ENCODE measurements at places on chromosomes 3 and 15.

GRCh38 chr3:177724020-177724638 is 526.8 kb upstream of the TBL1XR1 start:
- DNase-seq, result no peak

- DNase-seq, result peak; percentile 3
Observed at GRCh38 chr3:126557415-126557745, 1.4 kb downstream of the C3orf22 start.

- peak; percentile 31 for DNase-seq
Observed at GRCh38 chr3:125083776-125084175, 28.0 kb upstream of the HEG1 start.

DNA sequence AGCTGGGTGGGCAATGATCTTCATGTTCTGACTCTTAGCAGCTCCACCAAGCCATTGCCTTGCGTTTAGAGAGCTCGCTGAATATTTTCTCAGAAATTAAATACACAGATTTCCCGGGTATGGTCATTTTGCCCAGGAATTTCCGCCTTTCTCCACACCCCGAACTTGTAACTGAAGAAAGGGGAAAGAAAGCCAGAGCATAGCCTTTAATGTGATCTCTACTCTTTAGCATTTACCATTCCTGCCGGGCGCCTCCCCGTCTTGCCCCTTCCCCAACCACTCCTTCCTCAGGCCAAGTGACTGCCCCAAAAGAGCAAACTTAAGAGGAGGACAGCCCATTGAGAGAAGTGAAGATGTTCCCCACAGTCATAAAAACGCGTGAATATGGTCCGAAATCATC is 53.1 kb downstream of the LMCD1 start:
- DNase-seq, result peak; percentile 55

GRCh38 chr3:147406028-147406931 is at the start of gene ZIC4:
Gene ZIC4 (minus strand): TSS chr3:147406543. CDS start chr3:147402797, 3,746 bp downstream.
- peak; percentile 56 for DNase-seq

- DNase-seq, result no peak
Observed at GRCh38 chr3:10370429-10370828, 49.5 kb upstream of the SEC13 start.

GRCh38 chr3:175486255-175486654 is 627.1 kb downstream of the NAALADL2 start:
- DNase-seq, result no peak

DNA sequence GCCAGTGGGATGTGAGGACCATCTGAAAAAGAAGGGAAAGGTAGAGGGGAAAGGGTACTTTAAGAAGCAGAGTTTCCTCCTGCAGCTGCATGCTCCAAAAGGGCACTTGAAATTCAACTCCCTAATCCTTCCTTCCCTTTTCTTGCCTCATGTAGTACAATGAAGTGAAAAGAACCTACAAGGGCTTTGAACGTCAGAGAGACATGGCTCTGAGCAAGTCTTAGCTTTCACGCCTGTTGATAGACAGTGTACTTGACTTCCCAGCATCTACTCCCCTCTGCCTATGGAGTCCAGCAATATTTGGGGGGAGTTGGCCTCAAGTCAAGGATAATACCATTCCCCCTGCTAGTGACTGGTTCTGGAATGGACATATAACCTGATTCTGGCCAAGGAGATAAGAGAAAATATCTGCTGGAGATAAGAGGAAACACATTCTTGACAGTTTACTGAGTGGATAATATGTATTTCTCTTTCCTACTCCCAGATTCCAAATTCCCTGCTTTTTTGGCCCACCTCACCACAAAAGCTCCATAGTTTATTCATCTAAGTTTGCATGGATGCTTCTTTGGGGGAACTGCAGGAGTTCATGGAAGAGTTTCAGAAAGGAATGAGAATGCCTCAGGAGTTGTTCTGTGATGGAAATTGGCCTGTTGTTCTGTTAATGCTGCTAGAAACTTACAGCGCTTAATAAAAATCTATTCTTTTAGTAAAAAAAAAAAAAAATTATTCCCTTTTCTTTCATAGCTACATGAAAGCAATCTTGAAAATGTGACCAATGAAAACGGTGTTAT is 193.0 kb upstream of the TPM1 start:
- DNase-seq, result no peak

DNA sequence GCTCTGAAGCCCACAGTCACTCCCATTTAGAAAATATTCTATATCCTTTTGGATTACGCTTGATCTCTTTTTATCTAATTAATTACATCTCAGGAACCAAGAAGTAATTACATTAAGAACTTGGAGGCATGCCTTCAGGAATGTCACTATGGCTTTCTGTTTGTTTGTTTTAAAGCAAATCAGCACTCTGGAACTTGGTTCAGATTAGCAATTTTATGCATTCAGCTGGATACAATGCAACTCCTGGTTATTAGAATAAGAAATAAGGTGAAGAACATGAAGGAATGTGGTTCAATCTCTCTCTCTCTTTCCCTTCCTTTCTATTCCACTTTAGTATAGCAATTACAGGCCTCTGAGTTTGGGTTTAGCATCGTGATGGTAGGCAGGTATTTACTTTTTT is 235.8 kb downstream of the FHIT start:
- no peak for DNase-seq

- DNase-seq, result no peak
Observed at GRCh38 chr15:100335335-100335999, 6.3 kb downstream of the ADAMTS17 start.

DNA sequence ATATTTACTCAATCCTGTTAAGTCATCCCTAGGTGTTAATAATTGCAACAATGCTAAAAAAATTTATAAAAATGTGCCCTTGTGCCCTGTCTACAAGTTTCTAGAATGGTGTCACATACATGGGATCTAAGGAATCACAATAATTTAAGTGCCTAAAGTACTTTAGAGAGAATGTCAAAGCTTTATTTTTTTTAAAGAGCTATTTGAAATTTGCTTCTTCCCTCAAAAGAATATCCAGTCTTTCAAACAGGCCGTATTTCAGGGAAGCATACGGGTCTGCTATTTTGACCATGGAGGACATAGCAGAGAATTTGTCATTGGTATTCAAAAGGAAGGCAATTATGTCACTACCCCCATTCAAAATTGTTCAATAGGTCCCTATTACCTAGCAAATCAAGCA is 29.7 kb downstream of the MEIS2 start:
- DNase-seq, result no peak

DNA sequence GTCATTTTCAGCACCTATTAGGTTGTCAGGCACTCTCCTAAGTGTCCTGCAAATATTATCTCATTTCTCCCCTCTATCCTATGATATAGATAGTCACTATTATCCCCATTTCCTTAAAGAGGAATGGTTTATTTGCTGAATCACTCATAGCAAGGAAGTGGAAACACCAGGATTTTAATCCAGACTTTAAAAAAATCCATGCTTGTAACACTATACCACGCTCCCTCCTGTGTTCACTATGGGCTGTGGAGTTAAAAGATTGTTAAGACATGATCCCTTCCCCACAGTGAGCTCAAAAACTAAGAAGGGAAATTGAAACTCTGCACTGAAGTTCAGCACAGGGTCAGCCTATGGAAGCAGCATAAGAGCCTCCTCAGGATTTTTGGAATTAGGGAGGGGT is 60.2 kb downstream of the TMEM39A start:
- no peak for DNase-seq

- peak; percentile 45 for DNase-seq
Observed at GRCh38 chr3:124409650-124410275, 320.5 kb upstream of the UMPS start.

DNA sequence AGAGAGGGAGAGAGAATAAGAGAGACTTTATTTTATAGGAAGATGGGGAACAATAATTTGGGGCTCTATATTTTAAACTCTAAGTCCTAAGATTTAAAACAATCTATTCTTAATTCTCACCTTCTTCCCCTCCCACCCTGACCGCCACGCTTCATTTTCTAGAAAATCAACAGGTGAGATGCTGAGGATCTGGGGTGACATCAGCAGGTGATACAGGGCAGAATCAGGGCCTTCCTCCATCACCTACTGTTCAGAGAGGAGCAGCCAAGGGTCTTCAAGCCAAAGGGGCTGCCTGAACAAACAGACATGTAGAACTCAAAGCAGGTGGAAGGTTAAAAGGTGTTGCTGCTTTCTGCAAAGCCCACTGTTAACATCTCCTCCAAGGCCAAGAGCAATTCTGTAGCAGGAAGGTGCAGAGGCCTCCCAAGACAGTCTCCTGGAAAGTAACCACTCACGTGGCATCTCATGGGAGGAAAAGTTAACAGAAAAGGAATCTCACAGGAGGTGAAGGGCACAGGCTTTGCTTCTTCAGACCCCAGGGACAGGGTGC is 183.6 kb upstream of the TLE3 start:
- no peak for DNase-seq
